ENCODE measurements at places on chromosomes 11 and 22.
A peak's percentile ranks its signal among the peaks of the same experiment; 100 is the strongest.

- DNase-seq, result no peak
Observed at GRCh38 chr11:45927332-45927683, 4.9 kb downstream of the LARGE2 start.

GRCh38 chr11:65927904-65928397 lies 8.7 kb downstream of the DRAP1 start:
- no peak for DNase-seq

GRCh38 chr11:17579451-17579850 lies 32.4 kb downstream of the OTOG start:
- no peak for DNase-seq

DNA sequence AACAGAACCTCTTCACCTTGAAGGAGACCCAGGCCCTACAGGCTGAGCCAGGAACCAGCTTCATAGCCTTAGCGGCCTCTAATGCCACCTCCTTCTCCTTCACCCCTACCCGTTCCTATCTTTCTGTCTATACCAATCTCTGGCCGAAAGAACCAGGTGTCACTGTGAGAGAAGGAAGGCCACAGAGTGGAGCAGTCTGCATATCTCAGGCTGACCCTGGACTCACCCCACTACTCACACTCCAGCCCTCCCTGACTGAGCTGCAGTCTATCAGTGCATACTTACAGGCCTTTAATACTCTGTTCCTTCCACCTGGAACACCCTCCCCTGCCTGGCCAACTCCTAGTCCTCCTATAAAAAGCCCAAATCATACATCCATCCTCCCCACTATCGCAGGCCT lies 32.7 kb downstream of the ARAP1 start:
- no peak for DNase-seq

DNA sequence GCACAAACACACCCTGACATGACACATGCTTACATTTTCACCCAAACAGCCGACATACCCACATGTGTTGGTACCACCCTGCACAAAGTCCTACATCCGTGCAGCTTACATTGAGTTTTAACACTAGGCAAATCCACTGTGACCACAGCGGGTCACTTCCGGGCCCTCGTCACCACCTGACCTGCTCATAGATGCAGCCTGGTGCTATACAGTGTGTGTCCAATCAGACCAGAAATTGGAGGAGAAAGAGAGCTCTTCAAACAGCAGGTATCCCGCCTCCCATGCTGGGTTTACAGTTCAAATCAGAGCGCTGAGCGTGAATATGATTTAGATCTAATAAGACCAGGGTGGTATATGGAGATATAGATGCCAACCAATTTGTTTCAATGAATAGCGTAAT lies 35.4 kb downstream of the PHF21B start:
- DNase-seq, result no peak

- DNase-seq, result no peak
Observed at GRCh38 chr22:49929211-49929979, 11.0 kb downstream of the CRELD2 start.

GRCh38 chr22:36381513-36382128 lies 6.1 kb downstream of the MYH9 start:
- no peak for DNase-seq

- no peak for DNase-seq
Observed at GRCh38 chr11:34168642-34169420, 63.4 kb downstream of the NAT10 start.

GRCh38 chr11:120471994-120472393 lies 39.6 kb upstream of the GRIK4 start:
- no peak for DNase-seq

DNA sequence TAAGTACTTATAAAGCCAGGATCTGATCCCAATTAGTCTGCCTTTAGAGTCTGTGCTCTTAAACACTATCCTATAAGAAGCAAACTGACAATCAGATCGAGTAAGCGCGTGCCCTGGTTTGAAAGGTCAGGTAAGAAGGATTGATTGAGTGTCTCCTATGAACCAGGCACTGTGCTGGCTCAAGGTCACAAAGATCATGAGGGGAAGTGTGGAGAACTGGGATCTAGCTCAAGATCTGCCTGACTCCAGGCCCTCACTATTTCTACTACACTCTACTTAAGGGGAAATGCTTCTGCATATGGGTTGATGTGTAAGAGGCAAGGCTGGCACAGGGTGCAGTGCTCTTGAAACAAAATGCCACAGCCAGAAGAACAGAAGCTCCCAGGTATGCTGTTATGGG lies 77.0 kb downstream of the ME3 start:
- no peak for DNase-seq

GRCh38 chr11:117588166-117588810 lies 208.7 kb downstream of the DSCAML1 start:
- no peak for DNase-seq

DNA sequence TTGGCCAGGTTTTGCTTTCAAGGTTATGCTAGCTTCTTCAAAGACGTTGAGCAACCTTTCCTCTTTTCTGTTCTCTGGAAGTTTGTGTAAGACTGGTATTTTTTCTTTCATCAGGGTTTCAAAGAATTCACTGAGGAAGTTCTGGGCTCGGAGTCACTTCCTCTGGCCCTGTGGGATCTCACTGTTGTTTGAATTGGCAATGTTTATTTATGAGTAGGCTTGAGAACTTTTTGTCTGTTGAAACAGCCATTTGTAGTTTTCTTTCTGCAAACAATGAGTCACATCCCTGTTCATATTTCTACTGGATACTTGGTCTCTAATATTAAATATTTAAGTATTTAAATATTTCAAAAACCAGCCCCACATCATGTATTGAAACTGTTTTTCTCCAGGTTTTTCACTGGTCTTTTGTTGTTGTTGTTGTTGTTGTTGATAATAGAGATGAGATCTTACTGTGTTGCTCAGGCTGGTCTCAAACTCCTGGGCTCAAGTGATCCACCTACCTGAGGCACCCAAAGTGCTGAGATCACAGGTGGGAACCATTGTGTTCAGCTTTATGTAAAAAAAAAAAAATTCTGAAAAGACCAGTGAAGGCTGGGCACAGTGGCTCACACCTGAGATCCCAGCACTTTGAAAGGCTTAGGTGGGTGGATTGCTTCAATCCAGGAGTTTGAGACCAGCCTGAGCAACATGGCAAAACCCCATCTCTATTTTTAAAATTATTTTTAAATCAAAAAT lies 26.9 kb downstream of the SUSD2 start:
- peak; percentile 61 for DNase-seq

GRCh38 chr11:2473361-2474058 lies 28.7 kb downstream of the KCNQ1 start:
- no peak for DNase-seq

GRCh38 chr11:15931497-15931896 lies 424.8 kb downstream of the SOX6 start:
- DNase-seq, result no peak

GRCh38 chr22:29396126-29396525 lies 7.8 kb upstream of the AP1B1 start:
- no peak for DNase-seq

DNA sequence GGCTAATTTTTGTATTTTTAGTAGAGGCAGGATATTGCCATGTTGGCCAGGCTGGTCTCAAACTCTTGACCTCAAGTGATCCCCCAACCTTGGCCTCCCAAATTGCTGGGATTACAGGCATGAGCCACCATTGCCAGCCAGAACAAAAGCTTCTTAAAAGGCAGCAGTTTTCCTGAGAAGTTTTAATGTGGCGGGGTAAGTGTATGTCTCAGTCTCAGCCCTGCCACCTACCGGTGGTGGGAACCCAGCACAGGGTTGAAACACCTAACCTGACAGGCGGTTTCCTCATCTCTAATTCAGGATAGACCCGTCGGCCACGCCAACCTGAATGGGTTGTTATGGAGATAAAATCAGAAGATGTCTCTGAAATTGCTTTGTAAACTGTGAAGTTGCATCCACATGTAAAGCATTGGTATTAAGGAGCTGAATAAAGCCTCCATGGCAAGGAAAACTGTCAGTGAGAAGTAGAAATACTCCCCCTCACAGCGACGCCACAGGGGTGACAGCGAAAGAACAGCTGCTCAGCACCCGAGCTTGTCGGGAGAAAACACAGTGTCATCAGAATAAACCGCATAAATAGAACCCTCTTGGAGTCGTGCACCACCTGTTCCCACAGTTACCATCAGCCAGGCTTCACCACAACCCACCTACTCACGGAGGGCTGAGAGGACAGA lies 165.9 kb upstream of the NCAM1 start:
- DNase-seq, result no peak

- no peak for DNase-seq
Observed at GRCh38 chr11:61384271-61385242, 7.8 kb upstream of the TMEM216 start.

DNA sequence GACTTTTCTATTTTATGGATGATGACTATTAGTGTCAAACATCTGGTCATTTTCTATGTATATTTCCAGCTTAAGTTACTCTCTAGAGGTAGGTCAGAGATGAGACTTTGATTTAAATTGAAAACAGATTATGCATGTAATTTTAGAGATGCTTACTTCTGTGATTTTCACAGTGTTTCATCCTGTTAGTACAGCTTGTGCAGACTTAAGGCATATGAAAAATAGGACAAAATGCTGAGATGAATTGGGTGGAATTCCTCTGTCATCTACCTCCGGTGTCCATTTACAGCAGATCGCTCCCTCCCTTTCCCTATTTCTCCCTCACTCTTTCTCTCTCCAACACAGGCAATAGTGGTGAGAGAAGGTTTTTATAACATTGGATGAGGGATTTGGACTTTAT lies 14.1 kb downstream of the JAM3 start:
- DNase-seq, result no peak
